SW 1271 (cell line): ENCODE measurements at places on chromosomes 12 and 14.

GRCh38 chr12:53128780-53129569 is 25.7 kb downstream of the SOAT2 start:
- no peak for DNase-seq

- DNase-seq: no peak
Observed at GRCh38 chr14:59117754-59118528, 70.5 kb upstream of the DAAM1 start.

GRCh38 chr12:68453876-68454275 is 121.7 kb upstream of the MDM1 start:
- DNase-seq: no peak

DNA sequence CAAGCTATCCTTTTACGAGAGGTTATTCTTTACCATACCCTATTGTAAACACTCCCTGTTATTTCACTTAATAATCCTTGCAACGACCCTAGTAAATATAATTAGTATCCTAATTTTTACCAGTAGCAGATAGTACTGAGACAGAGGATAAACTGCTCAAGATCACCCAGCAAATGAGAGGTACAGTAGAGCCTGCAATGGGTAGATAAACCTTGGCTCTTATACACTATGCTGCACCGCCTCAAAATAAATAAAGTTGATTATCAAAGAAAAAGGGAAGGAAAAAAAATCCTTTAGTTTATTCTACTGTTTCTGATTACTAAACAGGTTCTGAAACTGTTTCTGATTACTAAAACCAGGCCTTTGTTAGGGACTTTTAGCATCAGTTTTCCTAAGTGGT is 22.5 kb downstream of the YBX3 start:
- no peak for DNase-seq

GRCh38 chr12:48924617-48925303 is 532 bp downstream of the FKBP11 start:
- no peak for DNase-seq

DNA sequence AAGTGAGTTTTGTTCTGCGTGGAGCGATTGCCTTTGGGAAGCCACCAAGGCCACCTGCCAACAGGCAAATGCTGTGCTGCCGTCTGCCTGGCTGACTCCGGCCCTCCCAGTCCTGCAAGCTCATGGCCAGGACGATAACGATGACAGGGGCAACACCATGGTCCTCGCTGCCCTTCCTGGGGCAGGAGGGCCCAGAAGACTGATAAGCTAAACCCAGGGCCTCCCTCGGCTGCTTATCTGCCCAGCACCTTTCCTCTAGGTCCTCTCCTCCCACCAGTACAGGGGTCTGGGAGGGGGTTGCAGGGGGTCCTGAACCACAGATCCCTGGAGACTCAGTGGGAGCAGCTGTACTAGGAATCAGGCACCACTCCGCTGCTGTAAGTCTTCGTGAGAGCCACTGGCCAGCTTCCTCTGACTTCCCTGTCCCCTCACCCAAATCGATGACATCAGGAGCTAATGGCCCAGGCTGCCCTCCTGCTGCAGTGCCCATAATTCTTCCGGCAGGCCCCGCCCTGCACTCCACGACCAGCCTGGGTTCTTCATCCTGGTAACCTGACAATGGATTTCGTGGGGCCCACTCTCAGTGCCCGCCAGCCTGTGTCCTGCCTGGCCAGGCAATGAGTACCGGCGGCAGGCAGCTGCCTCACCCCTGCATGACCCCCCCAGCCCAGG is 5.1 kb downstream of the ANKRD9 start:
- DNase-seq: no peak
